ENCODE measurements at places on chromosomes 6 and 20.
A peak's percentile ranks its signal among the peaks of the same experiment; 100 is the strongest.

- no peak for DNase-seq
These were observed 70.2 kb upstream of the TFB1M start for GRCh38 chr6:155384321-155384952.

DNA sequence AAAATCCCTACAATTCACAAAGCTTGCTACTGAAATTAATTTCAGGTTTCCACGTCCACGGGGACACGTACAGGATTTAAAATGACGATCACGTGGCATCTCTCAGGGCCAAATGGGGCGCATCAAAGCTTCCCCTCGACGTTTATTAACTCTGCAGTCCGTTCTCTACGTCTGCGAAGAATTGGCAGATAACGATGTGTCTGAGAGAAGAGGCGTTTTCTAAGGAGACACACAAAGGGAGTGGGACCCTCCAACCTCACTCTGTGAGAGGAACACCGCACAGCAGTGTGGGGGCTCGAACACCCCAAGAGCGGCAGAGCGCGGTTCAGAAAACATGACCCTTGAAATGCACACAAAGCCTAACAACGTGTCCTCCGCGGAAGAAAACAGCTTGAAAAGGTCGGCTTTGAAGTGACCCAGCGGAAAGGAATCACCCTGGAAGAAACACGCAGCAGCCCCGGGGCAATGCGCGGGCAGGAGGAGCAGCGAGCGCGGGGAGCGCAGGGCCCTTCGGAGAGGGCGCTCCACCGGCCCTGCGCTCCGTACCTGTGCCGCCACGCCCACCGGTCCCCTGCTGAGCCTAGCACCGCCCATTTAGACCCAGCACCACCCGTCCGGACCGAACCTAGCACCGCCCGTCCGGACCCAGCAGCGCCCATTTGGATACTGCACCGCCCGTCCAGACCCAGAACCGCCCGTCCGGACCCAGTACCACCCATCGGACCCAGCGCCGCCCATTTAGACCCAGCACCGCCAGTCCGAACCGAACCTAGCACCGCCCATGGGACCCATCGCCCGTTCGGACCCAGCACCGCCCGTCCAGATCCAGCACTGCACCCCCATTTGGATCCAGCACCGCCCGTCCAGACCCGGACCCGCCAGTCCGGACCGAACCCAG, 1.1 kb upstream of the AFDN start:
- DNase-seq: no peak

GRCh38 chr6:165872311-165872710, 209.3 kb upstream of the PDE10A start:
- DNase-seq: no peak

DNA sequence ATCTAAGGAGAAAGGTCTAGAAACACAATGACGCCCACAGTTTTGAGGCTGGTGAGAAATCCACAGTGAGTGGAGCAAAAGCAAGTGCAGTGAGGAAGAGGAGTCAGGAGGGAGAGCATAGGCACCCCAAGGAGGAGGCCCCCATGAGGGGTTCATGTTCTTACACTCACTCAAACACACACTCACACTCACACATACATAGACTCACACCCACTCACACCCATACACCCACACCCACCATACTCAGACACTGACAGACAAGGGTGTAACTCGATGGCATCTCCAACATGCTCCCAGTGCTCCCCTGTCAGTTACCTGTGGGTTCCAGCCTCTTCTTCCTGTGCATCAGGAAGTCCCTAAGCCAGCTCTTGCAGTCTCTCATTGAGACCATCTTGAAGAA, 3.8 kb downstream of the ULBP3 start:
- DNase-seq: no peak

GRCh38 chr6:38725414-38726183, 10.5 kb downstream of the DNAH8 start:
- DNase-seq: no peak

- DNase-seq: no peak
These were observed 154.5 kb downstream of the MMS22L start for GRCh38 chr6:97128507-97128906.

- DNase-seq: no peak
These were observed 1.4 kb downstream of the ELOVL5 start for GRCh38 chr6:53347250-53347920.

- DNase-seq: no peak
These were observed 144.5 kb downstream of the LPA start for GRCh38 chr6:160519603-160520042.

DNA sequence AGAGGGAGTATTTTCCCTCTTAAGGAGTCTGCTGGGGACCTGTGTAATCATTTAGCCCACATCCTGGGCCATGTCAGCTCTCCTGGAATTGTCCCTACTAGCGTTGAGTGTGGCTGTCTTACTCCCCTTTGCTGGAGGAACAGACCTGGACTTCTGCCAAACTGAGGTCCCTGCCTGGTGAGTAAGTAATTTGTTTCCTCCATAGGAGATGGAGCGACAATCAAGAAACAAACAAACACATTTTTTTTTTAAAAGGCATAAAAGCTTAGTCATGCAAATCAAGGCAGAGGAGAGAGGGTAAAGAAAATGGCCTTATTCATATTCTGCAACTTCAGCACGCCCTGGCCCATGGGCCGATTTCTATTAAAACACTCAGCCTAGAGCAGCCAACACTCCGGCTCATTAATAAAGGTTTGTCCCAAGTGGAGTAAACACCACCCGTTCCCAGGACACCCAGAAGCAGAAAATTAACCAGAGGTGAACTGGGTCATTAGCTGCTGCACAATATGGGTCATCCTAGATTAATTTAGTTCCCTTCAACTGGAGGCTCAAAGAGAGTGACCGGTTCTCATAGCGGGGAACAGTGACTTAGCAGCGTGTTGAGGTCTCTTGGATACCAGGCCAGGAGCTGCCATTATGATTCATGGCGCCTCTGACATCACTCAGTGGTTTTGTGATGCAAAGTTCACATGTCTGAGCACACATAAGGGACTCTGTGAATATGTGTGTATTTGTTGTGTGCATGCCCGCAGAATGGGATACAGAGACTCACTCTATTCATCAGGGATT, 165.0 kb upstream of the SULF2 start:
- DNase-seq: no peak

- DNase-seq: no peak
These were observed 28.5 kb downstream of the RSPO3 start for GRCh38 chr6:127146932-127147331.

DNA sequence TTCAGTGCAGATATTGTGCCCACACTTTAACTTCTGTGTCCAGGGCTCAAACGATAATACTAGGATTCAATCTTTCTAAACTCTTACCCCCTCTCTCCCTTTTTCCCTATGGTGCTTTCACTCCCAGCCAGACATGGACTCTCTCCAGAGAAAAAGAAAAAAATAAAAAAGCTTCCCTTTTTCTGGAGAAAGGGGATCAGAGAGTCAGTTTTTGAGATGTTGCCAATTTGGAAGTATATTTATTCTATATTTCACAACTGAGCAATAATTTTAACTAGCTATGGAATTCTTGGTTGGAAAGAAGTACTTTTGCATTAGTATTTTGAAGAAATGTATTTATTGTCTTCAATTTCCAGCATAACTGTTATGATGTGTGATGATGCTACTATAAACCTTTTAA, 72.2 kb upstream of the ZFP64 start:
- DNase-seq: no peak

DNA sequence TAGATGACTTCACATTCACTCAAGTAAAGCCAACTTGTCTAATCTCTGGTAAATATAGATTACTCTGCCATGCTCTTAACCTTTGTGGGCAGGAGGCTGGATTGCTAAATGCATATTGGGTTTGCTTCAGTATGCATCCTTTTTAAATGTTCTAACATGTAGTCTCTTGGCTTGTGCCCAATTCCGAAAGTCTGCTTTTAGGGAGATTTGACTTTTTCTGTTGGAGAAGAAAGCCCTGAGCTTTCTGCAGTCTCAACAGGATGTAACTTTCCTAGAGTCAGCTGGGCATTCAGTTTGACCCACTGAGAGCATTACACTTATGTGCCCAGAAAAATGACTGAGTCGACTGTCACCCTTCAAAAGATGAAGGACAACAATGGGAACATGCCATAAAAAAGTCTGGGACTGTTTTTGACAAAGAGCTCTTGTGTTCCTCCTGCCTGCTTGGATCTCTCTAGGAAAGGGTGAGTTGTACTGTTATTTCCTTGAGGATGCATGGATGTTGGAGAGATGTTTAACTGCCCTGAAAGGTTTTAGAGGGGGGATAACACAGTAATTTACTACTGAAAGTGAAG, 299.4 kb downstream of the ZFAND3 start:
- DNase-seq: no peak

DNA sequence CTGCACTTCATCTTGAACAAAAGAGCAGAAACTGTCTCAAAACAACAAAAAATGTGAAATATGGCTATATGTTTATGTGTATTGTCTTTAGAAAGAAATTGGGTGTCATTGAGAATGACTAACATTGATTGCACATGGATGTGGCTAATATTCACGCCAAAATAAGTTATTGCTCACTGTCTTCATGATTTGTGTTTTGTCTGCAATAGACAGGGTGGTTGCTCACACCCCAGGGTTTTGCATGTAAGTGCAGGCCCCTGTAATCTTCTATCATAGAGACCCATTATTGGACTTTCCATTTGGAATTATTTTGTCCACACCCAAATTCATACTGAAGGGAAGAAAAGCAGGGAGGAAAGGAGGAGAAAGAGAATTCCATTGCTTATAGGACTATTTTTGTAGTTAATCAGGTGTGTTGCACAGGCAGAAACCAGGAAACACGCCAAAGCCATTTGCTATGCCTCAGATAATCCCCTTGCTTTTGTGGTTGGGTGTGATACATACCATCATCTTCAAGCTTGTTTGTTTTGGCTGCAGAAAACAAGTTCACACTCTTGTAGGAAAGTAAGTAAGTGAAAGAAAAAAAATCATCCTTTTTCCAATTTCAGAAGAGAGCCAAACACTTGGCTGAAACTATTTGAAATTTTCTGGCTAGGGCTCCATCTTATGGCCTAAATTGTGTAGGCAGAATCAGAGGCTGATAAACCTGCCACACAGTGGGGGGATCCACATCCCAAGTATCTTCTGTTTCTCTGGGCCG, 214.1 kb downstream of the COL12A1 start:
- DNase-seq: no peak

DNA sequence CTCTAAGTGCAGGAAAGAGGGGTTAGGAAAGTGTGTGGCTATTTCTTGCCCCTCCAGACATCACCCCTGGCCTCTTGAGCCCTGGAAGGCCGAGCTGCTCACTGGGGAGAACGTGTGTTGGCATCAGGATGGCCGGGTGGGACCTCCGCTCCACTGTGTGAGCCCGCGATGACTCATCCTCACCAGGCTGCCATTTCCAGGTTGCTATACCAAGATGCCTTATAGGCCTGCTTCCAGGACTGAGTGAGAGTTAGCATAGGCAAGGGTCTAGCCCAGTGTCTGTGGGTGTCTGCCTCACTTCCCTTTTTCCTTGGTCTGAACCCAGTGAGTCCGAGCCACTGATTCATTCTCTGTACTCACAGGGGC, 105.0 kb downstream of the MRPL14 start:
- DNase-seq: no peak

- no peak for DNase-seq
These were observed 226.2 kb downstream of the EYA4 start for GRCh38 chr6:133467231-133467981.

GRCh38 chr6:5308066-5308465, 46.8 kb downstream of the FARS2 start:
- no peak for DNase-seq

DNA sequence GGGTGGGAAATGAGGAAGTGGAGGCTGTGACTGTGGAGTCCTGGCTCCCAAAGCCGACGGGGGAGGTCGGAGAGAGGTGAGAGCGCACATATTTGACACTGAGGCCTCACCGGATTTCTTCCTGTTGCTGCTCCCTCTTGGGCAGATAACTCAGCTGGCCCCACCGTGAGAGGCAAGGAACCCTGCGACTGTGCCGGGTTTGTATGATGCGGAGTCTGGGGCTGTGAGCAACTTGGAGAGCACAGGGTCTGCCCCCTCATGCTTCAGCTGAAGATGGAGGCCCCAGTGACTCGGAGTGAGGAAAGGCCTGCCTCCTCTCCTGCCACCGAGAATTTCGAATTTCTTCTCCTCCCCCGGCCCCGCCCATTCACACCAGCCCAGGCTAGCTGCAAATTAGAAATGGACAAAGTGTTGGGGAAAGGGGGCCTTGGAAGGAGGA, 160.6 kb downstream of the GRM4 start:
- no peak for DNase-seq

- no peak for DNase-seq
These were observed 333.4 kb downstream of the SMOC2 start for GRCh38 chr6:168774381-168774780.

GRCh38 chr20:4513720-4514119, 208.0 kb upstream of the PRND start:
- no peak for DNase-seq

DNA sequence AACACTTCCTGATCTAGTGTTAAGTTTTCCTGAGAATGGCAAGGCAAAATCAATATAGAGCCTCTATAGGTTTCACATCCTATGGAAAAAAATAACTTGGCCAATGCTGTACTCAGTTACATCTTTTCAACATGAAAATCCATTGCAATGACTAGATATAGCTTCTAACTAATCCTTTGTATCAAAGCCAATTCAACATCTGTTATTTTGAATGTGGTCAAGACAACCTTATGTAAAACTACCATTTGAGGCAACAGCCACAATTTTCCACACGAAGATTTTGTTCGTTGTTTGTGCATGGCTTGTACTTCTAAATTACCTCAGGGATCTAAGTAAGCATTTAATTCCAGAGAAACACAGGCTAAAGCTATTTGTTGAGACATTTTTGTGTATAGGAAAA, 637.8 kb upstream of the EYS start:
- DNase-seq: no peak

DNA sequence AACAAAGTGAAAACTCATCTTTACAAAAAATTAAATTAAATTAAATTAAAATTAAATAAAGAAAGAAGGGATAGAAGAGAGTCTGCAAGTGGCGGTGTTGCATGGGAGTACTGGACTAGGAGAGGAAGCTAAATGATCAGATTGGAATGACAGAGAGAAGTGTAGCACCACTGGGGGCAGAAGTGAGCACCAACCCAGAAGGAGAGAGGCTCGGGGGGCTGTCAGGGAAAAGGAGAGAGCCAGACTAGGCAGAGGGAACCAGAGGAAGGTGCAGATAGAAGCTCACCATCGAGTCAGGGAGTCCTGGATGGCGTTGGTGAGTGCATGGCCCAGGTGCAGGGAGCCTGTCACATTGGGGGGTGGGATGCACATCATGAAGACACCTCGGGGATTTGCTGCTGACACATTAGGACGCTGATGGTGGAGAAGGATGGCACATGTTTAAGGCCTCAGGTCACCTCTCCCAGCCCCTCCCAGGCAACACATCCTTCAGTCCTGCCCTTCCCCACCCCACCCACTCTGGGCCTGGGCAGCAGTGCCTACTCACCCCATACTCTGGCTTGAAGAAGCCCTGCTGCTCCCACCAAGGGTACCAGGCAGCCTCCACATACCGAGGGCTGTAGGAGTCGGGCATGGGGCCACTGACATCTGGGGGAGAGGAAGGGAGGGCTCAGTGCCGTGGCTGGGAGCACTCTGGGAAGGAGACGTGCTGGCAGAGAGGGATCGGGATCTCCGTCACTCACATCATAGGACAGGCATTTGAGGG, 4.0 kb downstream of the VARS1 start:
- peak; percentile 92 for DNase-seq

DNA sequence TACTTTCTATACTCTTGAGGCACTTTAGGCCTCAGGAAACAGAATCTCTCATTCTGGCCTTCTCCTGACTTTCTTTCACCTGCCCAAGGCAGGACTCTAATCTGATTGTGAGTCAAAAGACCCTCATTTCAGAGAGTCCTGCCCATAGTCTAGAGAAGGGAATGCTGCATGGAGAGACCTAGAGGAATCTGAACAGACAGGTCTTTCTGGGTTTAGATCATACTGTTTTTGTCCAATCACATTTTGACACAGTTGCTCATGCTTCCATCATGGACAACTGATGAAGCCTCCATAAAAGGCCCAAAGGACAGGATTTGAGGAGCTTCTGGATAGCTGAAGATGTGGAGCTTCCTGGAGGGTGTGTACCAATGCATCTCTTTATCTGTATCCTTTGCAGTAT, 48.1 kb upstream of the BTBD3 start:
- no peak for DNase-seq

Measured in D721Med (cell line).